ENCODE measurements at places on chromosomes 4 and X. TPM values are rescaled to one million over a fixed set of nuclear protein-coding genes. Genes with fewer than 3 reads are reported as not detected.

SMIM20 gene
- 24.1 TPM for total RNA-seq

USP26 gene
- not detected for total RNA-seq

TDO2 gene
- total RNA-seq, result 0.21 TPM

MAGIX gene
- total RNA-seq, result 0.84 TPM

GRCh38 chr4:2697995-2698414 is 58.1 kb downstream of the TNIP2 start:
- H3K36me3 ChIP-seq, result peaks cover 6% of the 10 kb centered on the region
- H3K4me1 ChIP-seq, result peaks cover 9% of the 10 kb centered on the region
- H3K27me3 ChIP-seq, result no peaks in the 10 kb centered on the region
- no peak overlapping the region for H3K27ac ChIP-seq

DNA sequence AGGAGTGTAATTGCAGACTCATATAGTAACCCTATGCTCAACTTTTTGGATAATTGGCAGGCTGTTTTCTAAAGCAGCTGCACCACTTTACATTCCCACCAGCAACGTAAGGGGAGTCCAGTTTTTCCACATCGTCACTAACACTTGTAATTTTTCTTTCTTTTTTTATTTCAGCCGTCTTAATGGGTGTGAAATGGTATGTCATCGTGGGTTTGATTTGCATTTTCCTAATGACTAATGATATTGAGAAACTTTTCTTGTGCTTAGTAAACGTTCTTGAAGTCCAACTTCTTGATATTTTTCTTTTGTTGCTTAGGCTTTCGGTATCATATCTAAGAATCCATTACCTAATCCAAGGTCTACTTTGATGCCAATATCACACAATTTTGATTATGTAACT is 95.3 kb upstream of the IL1RAPL1 start:
- no peaks in the 10 kb centered on the region for H3K36me3 ChIP-seq
- no peak overlapping the region for H3K4me3 ChIP-seq
- no peak for DNase-seq
- no peak overlapping the region for H3K27ac ChIP-seq

DNA sequence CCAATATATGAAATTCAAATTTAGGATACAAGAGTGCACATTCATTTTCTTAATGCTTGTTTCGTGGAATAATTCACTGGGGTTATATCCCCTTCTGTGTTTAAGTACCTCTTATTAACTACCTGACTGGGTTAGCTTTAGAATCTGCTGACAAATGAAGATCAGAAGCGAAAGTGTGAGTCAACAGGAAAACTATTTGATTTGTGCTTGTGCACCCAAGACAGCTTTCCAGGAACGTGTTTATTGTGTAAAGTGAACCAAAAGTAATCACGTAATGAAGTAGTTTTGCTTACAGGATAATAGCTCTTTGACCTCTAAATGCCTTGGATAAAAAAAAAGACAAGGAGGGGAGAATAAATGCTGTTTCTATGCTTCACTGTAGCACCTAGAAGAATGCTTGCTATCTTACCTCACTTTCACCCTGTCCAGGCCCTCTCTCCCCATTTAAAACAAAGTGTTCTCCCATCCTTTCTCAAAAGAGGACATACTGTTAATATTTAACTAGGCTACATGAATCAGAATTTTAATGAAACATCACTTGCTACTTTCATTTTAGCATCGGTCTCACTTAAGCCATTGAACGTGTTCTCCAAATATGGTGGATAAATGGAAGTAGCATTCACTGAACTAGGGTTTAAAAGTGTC is 141.9 kb downstream of the THOC2 start:
- DNase-seq, result no peak
- H3K4me1 ChIP-seq, result peaks cover 7% of the 10 kb centered on the region
- no peak overlapping the region for H3K4me3 ChIP-seq
- no peaks in the 10 kb centered on the region for H3K27me3 ChIP-seq
- peak overlapping the region; percentile 1 for H3K27ac ChIP-seq
- H3K36me3 ChIP-seq, result no peaks in the 10 kb centered on the region

- H3K36me3 ChIP-seq, result peaks cover under 1% of the 10 kb centered on the region
- H3K27me3 ChIP-seq, result peaks cover 15% of the 10 kb centered on the region
- no peak overlapping the region for H3K27ac ChIP-seq
- no peak overlapping the region for H3K4me3 ChIP-seq
- no peaks in the 10 kb centered on the region for H3K4me1 ChIP-seq
- DNase-seq, result no peak
These were observed 36.0 kb downstream of the SLC9A7 start for GRCh38 chrX:46722742-46723568.

All from activated T-cell treated with anti-CD3 and anti-CD28 coated beads, Interleukin-2, amount 50 U/mL, for 72 hours (primary cell).